Endothelial cell of umbilical vein (primary cell): ENCODE measurements at places on chromosomes 5 and 9. TPM values are rescaled to one million over a fixed set of nuclear protein-coding genes. Genes with fewer than 3 reads are reported as not detected.

PAEP gene
- polyA plus RNA-seq: not detected in 2 replicates

IL4 gene
- not detected in 2 replicates for polyA plus RNA-seq

C9orf153 gene
- not detected in 2 replicates for polyA plus RNA-seq

CTSV gene
- 0.64 and 0.80 TPM in 2 replicates for polyA plus RNA-seq

SLCO6A1 gene
- polyA plus RNA-seq: not detected in 2 replicates

IFNA21 gene
- polyA plus RNA-seq: not detected in 2 replicates

ANKRD31 gene
- not detected in 2 replicates for polyA plus RNA-seq

DDX4 gene
- polyA plus RNA-seq: not detected in 2 replicates

FAXDC2 gene
- polyA plus RNA-seq: 12.0 and 13.4 TPM in 2 replicates
